LHCN-M2 (cell line): ENCODE measurements at places on chromosomes 4 and X.

DNA sequence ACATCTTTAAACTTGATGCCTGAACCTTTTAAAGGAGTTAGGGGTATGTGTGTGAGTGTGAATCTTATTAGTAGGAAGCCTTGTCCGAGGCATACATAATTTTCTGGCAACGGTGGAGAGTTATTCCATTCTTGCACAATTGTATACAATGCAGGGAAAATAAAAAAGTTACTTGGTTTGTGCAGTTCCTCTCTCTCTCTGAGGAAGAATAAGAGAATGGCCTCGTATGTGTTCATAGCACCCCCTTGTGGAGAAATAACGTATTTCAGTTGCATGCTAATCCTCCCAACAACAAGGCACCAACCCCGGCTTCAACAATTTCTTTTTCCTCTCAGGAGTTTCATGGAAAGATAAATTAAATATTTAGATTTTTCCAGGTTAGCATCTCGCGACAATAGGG lies 33.7 kb upstream of the FGF13 start:
- peak; percentile 41 for DNase-seq

DNA sequence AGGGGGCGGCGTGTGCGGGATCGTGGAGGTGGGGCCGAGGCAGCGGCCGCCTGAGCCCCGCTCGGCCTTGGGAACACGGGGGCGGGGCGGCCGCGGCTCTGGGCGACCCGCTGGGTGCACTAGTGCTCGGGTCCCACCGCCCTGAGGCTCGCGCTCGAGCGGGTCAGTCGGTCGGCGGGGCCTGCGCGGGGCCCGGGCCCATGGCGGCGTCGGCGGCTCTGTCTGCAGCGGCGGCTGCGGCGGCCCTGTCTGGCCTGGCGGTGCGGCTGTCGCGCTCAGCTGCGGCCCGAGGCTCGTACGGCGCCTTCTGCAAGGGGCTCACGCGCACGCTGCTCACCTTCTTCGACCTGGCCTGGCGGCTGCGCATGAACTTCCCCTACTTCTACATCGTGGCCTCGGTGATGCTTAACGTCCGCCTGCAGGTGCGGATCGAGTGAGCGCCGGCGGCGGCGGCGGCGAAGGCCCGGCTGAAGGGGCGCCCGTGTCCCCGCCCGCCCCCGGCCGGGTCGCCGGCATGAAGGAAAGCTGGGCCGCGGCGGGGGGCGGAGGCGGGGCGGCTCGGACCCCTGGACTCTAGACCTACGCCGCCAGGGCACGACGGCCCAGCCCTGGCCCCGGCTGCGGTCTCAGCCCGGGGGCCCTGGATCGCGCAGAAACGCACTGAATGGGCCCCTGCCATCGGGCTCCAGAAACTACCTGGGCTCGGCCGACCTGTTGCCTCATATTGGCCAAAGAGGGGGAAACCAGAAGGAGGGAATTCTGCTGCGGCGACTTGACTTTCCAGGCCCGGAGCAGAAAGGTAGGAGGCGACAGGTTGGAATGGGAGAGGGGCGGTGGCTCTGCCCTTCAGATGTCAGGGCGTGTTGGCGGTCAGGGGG lies at the start of gene SMIM10L2A:
Gene SMIM10L2A (plus strand): TSS at position 13 of the 878 bp plus-strand sequence. CDS start 188 bp downstream, at position 201.
- no peak for DNase-seq

GRCh38 chr4:6472387-6473263 lies at the start of gene PPP2R2C:
TSS of gene PPP2R2C (minus strand) at chr4:6472614. CDS start at chr4:6472229, 385 bp downstream.
- DNase-seq: no peak

- no peak for DNase-seq
Measured at GRCh38 chr4:7742807-7743280, 196.8 kb downstream of the AFAP1 start.

DNA sequence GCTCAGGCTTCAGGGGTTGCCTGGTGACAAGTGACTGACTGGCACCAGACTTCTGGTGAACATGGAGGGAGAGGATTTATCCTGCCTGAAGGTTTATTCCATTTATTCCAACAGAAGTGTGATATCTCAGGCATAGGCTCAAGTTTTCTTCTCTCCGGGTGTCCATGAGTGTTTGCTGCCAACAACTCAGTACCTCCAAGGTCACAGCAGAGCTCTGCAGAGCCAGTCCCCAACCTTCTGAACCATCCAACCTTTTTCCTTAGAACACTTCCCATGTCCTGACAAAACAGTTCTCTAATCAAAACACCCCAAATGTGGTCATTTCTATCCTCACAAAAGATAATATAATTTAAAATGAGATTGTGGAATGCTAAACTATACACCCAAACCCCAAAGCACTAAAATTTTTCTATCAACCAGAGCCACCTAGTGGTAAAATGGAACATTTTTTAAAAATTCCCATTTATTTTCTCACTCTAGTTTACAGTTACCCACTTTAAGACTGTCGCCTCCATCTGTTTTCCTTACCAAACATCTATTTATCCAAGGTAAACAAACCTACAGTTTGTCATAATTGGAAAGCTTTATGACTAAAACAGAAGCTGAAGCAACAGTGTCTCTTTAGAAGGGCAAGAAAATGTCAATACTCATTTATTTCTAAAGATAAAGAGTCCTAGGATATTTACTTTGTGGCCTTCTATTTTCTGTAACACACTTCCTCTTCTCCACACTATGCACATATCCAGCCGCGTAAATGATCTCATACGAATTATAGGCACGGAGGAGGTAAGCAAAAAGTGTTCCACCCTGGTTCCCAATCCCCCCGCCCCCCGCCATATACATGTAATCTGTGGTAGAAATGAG lies 39.5 kb downstream of the TMEM154 start:
- DNase-seq: peak; percentile 31

- peak; percentile 30 for DNase-seq
Measured at GRCh38 chr4:72977936-72978485, 91.5 kb downstream of the COX18 start.

- peak; percentile 66 for DNase-seq
Measured at GRCh38 chrX:48696909-48697727, 584 bp downstream of the SUV39H1 start.

DNA sequence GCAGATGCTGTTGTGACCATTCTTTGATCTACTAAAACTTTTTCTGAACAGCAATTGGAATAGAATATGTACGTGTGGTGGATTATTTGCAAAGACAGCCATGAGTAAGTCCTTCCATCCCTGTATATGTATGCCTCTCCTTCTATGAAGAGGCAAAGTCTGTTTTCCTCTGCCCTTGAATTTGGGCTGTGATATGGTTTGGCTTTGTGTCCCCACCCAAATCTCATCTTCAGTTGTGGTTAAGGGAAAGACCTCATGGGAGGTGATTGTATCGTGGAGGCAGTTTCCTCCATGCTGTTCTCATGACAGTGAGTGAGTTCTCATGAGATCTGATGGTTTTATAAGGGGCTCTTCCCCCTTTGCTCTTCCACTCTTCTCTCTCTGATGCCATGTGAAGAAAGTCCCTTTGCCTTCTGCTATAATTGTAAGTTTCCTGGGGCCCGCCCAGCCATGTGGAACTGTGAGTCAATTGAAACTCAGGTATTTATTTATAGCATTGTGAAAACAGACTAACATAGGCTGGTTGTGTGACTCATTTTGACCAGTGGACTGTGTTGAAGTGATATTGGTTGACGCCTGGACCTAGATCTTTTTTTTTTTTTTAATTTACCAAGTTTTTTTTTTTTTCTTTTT lies 108.3 kb upstream of the CAMK2D start:
- peak; percentile 74 for DNase-seq

- no peak for DNase-seq
Measured at GRCh38 chrX:14573161-14573560, 43.8 kb downstream of the GLRA2 start.

DNA sequence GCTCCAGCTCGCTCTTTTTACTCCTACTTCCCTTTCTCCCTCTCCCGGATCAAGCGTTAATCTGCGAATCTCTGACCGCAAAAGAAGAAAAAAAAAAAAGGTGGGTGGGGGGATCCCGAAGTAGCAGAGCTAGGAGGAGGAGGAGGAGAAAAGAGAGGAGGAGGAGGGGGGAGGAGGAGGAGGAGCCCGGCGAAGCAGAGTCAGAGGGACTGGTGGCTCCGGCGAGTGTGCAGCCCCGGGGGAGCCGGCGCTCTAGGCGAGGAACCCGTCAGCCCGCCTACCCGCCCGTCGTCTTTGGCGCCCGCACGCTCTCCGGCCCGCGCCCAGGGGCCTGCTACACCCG lies at the start of gene NHSL2:
Gene NHSL2 (plus strand): TSS at position 203 of the 343 bp plus-strand sequence.
- DNase-seq: no peak

DNA sequence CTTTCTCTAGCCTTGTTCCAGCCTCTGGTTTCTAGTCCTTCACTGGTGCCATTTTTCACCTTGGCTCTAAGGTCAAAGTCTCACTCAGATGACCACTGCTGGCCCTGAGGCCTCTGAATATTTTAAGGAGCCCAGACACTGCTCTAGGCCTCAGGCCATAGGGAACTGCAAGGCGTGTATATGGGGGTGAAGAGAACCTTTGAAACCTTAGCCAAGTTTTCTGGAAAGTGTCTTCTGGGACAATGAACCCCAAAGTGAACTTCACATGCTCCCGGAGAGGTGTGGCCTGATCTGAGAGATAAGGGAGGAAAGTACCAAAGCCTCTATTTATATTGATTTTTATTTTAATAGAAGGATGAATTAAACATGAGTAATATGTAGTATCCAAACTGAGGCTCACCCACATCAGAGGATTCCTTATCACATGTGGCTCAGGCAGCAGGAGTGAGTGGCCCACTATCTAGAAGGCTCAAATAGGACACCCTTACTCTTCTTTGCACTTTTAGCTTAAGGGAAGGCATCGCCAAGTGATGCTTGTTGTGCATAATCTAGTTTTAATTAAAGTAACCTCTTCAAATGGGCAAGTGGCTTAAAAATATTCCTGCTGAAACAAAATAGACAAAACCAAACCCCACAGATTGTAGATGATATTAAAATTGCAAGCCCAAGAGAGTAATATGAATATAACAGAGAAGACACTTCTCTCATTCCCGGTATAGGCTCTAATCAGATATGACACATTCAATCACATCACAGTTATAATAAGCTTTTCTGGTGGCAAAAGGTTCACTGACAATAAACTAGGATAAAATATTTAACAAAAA lies 18.3 kb downstream of the GRPR start:
- no peak for DNase-seq

DNA sequence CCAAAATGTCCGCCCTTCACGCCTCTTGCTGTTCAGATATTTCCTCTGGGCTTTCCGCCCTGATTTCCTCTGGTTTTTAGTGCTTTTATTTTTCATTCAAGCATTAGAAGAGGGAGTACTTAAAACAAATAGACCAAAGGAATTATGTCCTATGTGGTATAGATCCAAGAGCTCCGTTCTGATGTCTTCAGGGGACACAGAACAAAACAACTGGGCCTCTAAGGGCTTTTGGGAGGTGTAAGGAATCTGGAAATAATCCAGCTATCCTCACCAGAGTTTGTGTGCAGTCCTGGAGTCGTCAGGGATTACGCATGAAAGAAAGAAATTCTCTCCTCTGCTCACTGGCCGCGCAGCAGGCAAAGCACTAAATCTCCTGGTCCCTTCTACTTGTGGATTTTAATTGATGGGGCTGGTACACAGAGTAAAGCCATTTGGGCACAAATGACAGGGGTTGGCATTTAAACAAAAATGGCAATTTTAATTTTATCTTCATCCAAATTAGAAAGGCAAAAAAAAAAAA lies 999.2 kb downstream of the ADGRL3 start:
- no peak for DNase-seq

GRCh38 chr4:99861120-99861905 lies 32.9 kb downstream of the LAMTOR3 start:
- no peak for DNase-seq

DNA sequence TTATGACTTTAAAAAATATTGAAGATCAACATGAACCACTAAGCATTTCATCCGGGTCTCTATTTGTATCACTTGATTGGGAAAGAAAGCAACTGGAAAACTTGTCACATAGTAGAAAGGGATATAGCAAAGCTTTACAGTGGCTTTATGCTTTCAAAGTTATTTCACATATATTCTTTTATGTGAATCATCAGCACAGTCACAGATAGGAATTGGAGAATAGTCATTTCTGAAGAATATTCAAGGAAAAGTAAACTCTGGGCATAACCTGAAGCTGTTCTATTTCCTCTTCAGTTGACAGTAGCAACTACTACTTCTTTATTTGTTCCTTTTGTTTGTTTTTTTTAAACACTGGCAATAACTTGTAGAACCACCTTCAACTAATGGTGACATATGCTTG lies 50.5 kb downstream of the MND1 start:
- no peak for DNase-seq

DNA sequence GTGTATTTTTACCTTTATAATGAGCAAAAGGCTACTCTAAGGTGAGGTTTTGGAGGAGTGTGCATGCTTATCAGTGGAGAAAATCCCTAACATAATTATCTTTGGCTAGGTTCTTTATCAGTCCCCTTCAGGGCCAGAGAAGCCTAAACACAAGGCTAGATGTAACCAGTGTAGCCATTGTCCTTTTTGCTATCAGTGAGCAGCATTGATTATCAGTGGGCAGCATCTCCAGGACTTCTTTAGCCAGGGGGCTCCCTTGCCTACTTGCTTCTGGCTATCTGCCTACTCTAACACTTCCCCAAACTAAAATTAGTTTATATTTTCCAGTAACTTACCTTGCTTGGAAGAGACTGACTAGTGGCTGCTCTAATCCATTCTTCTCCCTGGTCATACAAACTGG lies 595.6 kb downstream of the TRAM1L1 start:
- DNase-seq: no peak

DNA sequence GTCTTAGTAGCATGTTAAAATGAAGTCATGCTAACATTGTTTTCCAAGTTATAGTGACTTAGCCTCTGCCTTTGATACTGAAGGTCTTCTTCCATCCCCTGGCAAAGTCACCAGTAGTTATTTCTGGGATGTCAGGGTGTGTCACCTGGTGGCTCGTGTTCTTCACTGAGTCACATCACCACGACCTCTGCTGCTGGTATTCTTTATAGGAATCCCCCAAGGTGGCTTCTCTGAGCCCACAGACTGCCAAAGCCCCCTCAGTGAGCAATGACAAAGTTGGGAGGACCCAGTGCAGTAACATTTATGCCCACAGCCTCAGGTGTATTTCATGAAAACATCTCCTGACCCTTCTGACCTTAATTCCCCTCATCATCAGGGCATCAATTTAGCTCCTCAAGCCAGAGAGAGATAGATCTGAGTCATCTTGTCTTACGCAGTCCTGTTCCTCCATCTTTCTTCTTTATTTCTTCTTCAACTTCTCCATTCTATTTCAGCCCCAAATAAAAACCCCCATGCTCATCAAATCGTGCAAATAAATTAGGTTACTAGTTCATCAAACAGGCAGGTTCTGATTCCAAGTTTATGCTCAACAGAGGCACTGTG lies 29.3 kb upstream of the GPRIN3 start:
- no peak for DNase-seq

DNA sequence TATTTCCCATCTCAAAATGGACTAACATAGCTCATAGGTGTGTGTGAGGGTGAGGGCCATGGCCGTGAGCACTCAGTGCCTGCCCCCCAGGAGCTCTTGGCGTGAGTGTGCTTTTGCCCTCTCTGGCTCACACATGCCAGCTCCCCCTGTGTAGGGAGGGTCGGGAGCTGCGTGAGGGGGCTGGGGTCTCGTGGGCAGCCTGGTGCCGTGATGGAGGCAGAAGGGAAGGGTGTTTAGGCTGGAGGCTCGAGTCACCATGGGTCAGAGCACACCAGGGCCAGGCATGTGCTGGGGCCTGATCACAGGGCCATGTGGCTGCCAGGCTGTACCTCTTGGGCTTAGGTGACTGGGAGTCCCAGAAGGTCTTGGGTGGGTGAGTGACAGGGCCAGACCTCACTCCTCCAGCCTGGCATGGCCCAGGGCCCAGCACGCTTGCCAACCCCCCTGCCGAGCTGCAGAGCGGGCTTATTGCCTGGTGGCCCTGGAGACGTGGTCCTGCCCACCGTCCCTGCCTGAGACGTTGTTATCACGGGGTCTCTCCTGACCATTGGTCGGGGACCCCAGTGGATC lies 44.0 kb downstream of the ADRA2C start:
- no peak for DNase-seq

GRCh38 chrX:140712413-140713173 lies 3.0 kb downstream of the LINC00632 start:
- peak; percentile 17 for DNase-seq

GRCh38 chr4:78459327-78459726 lies 92.2 kb upstream of the ANXA3 start:
- no peak for DNase-seq
